ENCODE measurements at places on chromosomes 4 and X.

DNA sequence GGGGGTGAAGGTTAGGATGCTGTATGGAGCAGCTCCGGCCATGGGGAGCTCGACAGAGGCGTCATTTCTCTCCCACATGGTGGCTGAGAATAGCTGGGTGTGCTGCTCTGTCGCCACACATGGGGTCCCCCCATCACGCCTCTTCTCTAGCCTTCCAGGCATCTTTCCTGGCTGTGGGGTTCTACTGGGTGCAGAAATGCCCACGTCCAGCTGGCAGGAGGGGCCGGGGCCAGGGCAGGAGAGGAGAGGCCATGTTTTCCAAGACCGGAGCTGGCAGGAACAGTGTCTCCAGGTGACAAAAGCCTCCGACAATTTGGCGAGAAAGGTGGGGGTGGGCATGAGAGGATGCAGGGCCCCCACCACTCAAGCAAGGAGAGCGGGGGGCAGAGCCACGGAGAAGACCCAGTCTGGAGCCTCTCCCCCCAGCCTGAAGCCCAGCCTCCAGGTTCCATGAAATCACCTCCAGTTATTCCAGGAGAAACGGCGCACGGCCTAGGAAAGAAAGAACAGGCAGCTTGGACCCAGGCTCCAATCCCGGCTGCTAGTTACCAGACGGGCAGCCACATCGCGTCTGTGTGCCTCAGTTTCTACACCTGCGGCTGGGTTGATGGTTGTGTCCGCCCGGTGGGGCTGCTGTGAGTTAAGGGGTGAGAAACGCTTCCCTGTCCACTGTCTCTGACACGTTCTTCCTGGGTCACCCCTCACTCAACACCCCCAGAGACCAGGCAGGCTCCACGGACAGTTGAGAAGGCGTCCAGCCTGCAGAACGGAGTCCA, 27.4 kb upstream of the SPON2 start:
- DNase-seq: no peak

DNA sequence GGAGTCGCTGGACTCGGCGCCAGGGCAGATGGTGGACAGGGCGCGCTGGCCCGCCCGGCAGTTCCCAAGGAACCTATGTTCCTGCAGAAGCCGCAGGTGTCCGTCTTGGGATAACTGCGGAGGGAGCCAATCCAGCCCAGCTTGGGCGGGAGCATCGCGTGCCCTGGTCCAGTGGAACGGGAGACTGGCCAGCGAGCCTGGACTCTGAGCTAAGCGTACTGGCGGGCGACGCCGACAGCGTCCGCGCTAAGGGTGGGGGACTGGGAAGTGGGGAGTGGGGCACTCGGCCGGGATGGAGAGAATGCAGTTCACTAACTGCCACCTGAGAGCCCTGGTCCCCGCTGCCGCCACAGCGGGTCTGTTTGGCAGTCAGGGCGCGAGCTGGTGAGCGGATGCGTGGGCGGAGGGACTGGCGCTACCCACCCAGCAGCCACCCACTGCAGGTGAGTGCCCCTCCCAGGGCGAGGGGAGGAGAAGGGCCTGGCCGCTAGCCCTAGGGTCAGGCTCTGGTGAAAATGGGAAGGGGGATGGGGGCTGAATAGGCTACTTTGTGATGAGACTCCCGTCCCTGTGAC, 1.3 kb upstream of the MAMLD1 start:
- no peak for DNase-seq

DNA sequence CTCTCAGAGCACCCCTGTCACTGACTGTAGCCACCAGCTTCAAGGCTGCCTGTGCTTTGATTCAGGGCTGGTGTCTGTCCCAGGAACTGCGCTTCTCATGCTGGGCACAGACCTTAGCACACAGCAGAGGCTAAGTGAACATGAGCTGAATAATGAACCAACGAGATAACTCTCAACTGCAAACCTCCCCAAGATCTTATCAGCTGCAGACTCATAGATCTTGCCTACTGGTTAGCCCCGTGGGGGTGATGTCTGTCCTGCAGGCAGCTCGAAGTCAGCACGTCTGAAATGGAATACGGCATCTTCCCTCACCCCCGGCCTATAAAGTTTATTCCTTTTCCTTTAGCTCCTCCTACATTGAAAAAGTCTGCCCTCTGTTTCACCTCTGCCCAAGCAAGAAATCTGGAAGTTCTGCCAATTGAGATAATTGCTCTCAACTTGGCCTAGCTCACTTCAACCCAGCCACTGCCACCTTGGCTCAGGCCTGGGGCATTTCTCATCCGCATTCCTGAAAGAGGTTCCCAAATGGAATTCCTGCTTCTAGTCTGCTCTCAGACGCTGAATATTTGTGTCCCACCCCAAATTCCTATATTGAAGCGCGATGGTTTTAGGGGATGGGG, 73.7 kb downstream of the GATB start:
- DNase-seq: peak; percentile 31

- peak; percentile 32 for DNase-seq
Observed at GRCh38 chr4:82201805-82202641, 171.8 kb downstream of the HNRNPD start.

GRCh38 chr4:104492183-104492771, 2.4 kb downstream of the CXXC4 start:
- DNase-seq: no peak

DNA sequence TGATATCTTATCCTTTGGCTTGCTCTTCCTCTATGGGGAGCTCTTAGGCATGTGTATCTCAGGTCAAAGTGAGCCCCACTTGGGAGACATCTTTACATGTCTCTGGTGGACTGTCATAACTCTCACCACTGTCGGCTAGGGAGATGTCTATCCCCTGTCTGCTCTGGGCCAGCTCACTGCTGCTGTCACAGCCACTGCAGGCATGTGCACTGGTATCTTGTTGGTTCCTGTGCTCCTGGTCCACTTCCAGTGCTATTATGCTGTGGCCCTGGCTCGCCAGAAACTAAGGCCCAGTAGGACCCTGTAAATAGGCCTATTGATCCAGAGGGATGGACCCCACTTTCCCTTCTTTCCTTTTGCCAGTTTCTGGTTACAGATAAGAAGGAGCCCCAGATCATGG, 56.6 kb upstream of the LAS1L start:
- DNase-seq: no peak

DNA sequence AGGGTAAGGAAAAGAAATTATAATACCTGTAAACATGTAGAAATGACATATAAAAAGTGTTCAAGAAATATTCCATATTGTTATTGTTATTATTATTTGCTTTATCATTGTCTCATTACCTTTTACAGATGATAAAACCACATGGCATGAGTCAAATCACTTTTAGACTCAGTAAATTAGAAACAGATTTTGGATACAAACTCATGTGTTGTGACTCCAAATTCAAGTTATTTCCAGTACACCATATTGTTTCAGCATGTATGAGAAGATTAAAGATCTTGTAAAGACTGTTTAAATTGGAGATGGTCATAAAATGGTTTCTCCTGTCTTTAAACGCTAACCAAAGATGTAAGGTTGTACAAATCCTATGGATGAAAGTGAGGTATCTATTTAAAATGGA, 18.1 kb downstream of the PPP1R2C start:
- DNase-seq: peak; percentile 17

- DNase-seq: no peak
Observed at GRCh38 chrX:34132028-34132427, at the start of gene FAM47A. Gene FAM47A (minus strand): TSS chrX:34132314. CDS start chrX:34132278, 36 bp downstream.

DNA sequence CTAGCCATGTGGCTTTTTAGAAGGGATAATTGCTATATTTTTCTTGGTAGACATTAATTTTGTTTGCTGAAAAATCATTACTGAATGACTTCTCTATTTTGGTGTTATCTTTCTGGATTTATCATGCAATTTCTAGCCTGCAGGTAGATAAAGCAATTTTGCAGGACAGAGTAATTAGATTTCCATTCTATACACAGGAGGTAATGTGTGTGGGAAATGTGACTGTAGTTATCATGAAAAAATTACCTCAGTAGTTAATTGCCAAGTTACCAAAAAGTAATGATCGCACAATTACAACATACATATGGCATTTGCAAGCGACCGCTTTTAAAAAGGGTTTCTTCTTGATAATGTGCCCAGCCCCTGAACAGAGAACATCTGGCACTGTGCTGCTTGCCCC, 66.1 kb downstream of the KIT start:
- no peak for DNase-seq

GRCh38 chr4:7910263-7910896, 29.3 kb downstream of the AFAP1 start:
- DNase-seq: peak; percentile 62

GRCh38 chr4:187362937-187363857, 632.4 kb upstream of the ZFP42 start:
- DNase-seq: no peak

GRCh38 chrX:55489314-55490009, at the start of gene USP51:
Gene USP51 (minus strand): TSS chrX:55489848. CDS start chrX:55488939, 909 bp downstream.
- DNase-seq: no peak

DNA sequence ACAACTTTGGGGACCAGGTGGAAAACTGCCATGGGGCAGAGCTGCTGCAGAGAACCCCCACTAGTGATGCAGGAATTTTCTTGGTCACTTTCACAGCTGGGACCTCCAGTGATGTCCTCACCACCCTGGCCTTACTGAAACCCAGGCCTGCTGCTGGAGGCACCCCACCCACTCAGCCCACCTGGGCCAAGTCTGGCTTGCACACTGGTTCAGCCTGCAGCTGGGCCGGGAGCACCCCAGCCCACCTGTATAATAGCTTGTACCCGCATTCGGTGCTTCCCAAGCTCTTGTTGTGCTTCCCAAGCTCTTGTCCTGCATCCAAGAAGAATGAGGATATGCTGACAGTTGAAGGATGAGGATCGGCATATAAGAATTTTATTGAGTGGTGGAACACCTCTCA, 86.4 kb upstream of the ZMAT1 start:
- DNase-seq: no peak

DNA sequence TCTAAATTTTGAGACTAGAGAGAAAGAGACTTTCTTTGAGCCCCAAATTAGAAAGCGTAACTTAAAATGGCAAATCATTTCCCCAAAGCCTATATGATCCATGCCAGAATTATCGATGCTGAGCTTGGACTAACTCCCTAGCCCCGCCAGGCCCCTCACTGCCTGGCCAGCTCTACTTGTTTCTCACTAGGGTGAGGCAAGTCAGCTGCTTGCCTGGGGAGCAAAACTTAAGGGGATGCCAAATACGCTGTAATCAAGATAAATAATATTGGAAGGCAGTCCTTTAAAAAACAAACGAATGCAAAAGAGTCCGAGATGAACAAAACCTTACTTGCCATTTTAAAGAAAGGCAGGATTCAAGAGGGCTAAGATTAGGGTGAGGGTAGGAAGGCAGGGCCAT, 236.0 kb downstream of the FRMPD4 start:
- no peak for DNase-seq

DNA sequence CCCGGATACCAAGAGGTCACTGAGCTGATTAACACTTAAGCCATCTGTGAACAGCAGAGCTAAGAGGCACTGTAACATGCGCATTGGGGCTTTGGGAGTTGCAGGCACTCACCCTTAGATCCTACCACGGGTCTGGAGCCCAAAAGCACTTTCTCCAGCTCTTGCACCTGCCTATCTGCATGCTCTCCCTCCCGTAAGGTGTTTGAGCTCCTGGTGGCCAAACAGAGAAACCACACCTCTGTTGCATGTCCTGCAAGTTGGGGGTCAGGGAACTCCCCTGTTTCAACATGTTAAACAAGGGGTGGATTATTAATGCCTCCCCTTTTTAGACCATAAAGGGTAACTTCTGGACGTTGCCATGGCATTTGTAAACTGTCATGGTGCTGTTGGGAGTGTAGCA, 49.8 kb downstream of the GYPA start:
- no peak for DNase-seq

GRCh38 chrX:57587062-57587461, 4.7 kb upstream of the ZXDB start:
- no peak for DNase-seq

GRCh38 chr4:48557478-48557877, 67.4 kb downstream of the ZAR1 start:
- DNase-seq: no peak

DNA sequence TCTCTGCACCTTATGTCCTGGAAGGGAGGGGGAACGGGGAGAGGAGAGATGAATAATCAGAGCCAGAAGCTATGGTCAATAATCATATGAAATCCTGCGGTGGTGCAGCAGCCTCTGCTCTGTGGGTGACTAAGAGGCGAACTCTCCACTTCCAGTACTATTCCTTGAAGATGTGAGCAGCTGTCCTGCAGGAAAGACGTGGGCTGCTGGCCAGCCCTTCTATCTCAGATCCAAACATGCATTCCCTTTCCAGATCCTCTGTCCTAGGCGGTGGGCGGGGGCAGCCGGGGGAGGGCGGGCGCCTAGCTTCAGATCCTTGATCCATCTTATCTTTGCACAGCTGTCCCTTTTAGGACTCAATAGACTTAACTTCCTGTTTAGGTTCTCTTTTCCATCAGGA, 34.5 kb downstream of the SPINK2 start:
- DNase-seq: peak; percentile 82

GRCh38 chr4:155617296-155617695, 49.4 kb upstream of the GUCY1A1 start:
- peak; percentile 61 for DNase-seq

DNA sequence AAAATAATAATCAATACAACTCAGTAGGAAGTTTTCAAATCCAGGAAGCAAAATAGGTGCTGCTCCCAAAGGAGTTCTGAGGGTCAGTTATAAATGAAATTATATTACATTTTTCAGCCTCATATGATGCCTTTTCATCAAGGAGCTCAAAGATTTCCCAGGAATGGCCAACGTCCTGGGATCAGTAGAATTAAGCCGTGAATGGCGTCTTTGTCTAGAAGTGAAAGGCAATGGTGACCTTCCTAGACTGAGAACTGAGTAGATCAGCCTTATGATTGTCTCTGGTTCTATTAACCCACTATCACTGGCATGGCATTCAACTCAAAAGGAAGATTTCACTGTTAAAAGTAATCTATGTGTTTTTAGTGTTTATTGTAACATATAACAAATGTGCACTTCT, 74.4 kb downstream of the ENOX2 start:
- no peak for DNase-seq

DNA sequence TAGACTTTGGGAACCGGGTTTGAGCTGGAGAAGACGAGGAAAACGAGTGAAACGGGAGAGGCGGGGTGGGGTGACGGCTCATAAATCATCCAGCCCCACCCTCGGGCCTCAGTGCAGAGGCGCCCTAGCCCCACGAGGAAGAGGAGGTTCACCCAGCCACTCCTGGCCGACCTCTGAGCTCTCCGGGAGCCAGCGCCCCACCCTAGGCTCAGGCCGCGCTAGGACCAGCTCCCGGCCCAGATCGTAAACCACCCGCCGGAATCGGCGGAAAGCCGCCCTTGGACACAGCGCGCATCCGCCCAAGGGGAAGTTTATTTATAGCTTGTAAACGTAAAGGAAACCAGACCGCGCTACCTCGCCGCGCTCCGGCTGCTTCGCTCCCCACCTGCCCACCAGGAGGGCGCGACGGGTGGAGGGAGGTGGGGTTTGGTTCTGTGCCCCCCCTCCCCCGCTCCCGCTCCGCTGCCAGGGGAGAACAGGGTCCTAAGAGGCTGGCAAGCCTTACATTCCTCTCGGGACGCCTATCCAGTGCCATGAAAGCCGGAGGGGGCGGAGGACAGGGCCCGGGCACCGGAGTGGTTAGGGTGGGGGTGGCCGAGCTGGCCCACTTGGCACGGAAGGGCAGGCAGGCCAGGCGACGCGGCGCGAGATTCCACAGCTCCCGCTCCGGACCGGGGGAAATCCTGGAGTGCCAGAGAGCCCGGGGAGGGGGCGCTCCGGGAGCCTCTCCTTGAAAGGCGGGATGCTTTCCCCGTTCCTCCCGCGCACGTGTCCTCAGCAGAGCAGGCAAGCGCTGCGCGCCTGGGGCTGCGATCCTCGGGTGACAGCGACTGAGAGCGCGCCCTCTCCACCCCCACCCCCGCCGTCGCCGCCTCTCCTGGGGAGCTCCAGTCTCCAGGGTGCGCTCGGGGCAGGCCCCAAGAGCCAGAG, 84.2 kb downstream of the BCOR start:
- DNase-seq: peak; percentile 57

All from fibroblast of skin of right quadriceps (primary cell).